NCI-H446 treated with DMSO at 0.1 percent for 48 hours (cell line): ENCODE measurements at places on chromosomes 6 and 20.

- no peak for DNase-seq
Measured at GRCh38 chr20:63746751-63747315, 7.3 kb downstream of the SLC2A4RG start.

DNA sequence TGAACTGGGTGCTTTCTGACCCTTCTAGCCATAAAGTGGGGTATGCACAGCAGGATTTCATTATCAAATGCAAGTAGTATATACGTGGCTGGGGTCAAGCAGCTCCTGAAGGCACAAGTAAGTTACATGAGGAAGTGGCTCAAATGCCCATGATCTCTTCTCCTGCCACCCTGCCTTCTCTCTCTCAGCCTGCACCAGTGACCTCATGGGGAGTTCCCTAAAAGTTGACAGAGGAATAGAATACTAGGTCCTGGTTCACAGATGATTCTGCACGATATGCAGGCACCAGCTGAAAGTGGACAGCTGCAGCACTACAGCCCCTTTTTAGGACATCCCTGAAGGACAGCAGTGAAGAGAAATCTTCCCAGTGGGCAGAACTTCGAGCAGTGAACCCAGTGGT is 282.0 kb downstream of the BCKDHB start:
- DNase-seq: no peak

DNA sequence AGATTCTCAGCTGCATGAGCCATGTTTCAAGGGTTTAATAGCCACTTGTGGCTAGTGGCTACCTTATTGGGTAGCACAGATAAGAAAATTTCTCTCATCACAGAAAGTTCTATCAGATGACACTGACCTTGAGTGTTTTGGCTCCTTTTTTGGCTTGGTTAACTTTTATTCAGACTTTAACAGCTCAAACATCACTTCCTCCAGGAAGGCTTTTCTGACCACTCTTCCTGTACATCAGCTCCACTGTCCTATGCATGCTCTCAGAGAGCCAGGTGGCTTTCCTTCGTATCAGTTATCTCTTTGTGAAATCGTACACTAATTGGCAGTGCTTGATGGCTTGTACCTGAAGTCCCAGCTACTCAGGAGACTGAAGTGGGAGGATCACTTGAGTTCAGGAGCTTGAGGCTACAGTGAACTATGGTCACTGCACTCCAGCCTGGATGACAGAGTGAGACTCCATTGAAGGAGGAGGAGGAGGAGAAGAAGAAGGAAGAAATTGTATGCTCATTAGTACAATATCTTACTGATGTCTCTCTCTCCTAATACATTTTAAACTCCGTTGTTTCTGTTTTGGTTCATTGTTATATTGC is 10.7 kb downstream of the MAFB start:
- DNase-seq: no peak

DNA sequence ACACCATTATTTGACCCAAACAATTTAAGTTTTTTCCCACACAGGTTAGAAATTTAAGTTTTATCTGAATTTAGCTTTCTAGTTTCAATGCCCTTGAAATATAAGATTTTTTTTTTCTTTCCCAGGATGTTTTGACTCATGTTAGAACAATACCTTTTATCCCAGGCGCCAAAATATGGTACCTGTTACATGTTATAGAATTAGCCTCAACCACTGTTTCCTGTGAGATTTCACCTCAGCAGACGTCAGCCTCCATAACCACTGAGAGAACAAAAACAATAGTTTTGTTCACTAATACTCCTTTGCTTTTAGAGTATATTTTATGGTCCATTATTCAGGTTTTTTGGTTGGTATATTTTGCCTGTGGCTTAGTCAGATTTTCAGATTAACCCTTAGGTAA is 302.9 kb downstream of the CDKAL1 start:
- DNase-seq: no peak

GRCh38 chr6:11098004-11098403 is 4.4 kb downstream of the SMIM13 start:
- no peak for DNase-seq

- DNase-seq: no peak
Measured at GRCh38 chr20:35283441-35284266, 918 bp downstream of the EIF6 start.

DNA sequence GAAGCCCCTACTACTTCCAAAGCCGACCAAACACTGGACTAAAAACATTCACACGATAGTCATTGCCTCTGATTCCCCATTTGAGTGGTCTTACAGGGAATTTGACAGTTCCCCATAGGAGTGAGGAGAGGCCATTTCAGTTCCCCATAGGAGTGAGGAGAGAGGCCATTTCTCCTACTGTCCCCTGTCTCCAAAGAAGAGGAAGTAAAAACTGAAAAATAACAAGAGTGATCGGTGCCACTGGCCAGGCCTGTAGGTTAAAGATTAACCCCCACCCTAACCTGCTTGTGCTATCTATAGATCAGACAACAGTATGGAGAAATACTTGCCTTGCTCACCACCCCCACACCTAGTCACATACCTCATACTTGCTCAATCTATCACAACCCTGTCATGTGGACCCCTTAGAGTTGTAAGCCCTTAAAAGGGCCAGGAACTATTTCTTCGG is 204.0 kb upstream of the MOCS1 start:
- DNase-seq: no peak

DNA sequence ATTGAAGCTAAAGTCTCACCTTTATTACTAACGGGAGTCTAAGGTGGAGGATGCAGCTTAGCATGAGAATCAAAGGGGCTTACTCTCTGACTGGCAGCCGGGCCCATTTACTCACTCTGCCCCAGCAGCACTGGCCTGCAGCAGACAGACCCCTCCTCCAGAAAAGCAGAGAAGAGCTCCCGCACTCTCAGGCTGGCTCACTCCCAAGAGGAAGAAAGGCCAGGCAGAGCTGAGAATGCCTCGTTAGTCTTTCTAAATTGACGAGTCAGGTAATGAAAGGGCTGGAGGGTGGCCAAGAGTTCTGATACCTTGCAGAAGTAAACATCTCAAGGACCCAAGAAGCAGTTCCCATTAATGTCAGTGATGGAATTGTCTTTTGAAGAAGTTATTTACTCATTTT is 44.5 kb upstream of the IL20RA start:
- no peak for DNase-seq

- no peak for DNase-seq
Measured at GRCh38 chr20:37220731-37221130, 40.9 kb downstream of the GHRH start.

DNA sequence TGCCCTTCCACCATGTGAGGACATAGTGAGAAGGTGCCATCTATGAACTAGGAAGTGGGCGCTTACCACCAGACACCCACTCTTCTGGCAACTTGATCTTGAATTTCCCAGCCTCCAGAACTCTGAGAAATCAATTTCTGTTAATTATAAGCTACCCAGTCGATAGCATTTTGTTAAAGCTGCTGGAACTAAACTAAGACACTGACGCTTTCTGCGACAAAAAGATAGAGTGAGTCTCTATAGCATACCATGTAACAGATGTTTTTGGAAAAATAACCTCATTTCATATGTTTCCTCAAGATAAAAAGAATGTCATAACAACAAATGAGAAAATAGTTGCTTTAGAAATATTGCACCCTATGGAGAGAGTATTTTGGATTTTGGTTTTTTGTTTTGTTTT is 15.4 kb upstream of the SMIM13 start:
- DNase-seq: no peak

GRCh38 chr6:157374889-157375443 is 6.0 kb upstream of the ZDHHC14 start:
- DNase-seq: no peak

GRCh38 chr20:50484271-50484976 is 25.8 kb upstream of the PTPN1 start:
- DNase-seq: no peak

DNA sequence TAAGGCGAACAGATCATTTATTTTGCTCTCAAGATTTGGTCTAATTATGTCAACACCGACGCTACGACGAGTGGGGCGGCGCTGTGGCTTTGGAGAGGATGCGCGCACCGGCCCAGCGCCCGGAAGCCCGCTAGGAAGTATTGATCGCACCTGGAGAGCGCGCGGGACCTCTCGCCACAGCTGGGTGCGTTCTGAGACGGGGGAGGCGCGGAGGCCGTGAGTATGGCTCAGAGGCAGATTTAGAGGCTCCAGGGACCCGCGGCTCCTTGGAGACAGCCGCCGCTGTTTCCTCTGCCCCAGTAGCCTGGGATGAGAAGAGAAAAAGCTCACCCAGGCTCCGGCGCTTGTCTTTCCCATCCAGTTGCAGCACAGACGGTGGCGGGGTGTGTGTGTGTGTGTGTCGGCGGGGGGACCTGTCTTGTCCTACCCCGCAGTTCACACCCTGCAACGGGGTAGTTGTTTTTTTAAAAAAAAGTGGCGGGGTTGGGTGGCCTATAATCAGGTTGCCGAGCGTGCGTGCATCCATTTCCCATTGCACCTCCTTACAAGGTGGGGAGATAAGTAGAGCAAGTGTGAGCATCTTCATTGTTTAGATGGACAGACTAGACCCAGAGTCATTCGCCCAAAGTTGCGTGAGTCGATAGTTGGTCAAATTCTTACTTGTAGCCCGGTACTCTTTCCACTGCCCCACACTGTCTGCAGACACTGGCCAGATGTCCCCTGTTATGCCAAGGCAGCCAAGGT is 11.2 kb downstream of the TFAP2D start:
- DNase-seq: no peak

DNA sequence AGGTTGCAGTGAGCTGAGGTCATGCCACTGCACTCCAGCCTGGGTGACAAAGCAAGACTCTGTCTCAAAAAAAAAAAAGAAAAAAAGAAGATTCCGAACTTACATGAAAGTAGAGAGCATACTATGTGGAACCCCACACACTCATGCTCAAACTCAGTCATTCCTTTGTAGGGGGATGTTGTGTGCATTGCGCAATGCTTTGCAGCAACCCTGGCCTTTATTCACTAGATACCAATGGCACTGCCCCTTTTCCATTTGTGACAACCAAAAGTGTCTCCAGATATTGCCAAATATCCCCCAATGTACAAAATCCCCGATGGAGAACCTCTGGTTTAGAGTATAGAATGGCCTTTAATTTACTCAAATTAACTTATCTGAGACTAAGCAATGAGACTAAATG is 158.6 kb downstream of the GJA1 start:
- DNase-seq: no peak

GRCh38 chr6:82865461-82865860 is 200.2 kb downstream of the UBE3D start:
- no peak for DNase-seq

- no peak for DNase-seq
Measured at GRCh38 chr20:19976595-19977372, 40.4 kb upstream of the NAA20 start.

DNA sequence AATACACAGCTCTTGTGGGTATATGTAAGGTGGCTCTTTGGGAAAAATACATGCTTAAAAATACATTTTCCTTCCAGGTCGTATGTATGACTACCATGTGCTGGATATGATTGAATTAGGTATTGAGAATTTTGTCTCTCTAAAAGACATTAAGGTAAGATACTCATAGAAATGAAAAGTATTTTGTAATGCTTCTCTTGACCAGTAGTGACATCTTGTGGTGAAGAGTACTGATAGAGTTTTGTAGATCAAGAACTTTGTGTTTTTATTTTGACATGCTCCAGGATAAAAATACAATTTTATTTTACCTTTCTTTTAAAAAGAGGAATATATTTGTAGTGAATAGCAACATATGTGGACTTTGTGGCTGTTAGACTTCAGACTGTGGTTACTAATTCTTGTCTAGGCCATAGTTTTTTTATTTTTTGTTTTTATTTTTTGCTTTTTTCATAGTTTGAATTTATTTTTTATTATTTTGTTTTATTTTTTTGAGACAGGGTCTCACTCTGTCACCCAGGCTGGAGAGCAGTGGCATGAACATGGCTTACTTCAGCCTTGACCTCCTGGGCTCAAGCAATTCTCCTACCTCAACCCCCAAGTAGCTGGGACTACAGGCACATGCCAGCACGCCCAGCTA is 17.9 kb downstream of the RPF2 start:
- no peak for DNase-seq

GRCh38 chr6:112618849-112619248 is 271.7 kb downstream of the RFPL4B start:
- no peak for DNase-seq

GRCh38 chr6:136438441-136438840 is 111.8 kb downstream of the MAP7 start:
- no peak for DNase-seq

DNA sequence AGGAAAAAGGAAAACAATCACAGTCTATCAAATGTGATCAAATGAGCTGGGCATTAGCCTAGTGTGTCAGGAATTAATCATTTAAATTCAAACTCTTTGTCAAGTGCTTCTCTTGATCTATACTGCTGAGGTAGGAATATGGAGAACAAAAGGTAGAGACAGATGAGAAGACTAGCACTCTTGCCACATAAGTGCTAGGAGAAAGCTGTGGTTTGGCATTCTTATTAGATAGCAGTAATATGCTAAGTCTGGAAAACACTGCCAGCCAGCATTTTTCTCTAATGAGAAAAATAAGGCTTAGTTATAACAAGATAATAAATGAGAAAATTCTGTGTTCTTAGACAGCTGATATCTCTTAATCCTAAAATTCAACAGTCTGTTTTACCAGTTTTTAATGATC is 38.9 kb downstream of the ORC3 start:
- no peak for DNase-seq

- no peak for DNase-seq
Measured at GRCh38 chr6:32212076-32212760, 11.6 kb downstream of the NOTCH4 start.

DNA sequence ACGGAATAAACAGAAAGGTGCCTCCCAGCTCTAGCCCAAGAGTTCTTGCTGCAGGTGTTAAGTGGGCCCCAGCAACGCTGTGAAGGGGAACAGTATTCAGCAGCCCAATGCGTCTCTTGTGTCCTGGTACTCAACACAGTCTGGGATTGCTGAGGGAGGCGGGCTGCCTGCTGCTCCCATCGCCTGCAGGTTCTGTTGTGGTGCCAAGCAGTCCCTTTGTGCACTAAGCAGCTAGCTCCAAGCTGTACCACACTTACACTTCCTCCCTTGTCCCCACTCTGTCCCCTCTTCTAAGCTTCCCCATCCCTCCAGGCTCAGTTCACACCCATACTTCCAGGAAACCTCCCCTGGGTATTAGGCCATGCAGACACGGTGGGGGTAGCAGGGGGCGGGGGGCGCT is 92.7 kb downstream of the AGPAT4 start:
- no peak for DNase-seq

- no peak for DNase-seq
Measured at GRCh38 chr6:2072453-2072852, 173.0 kb downstream of the GMDS start.

GRCh38 chr6:154134471-154135147 is 95.6 kb downstream of the OPRM1 start:
- no peak for DNase-seq

GRCh38 chr6:55643861-55644260 is 64.9 kb upstream of the HMGCLL1 start:
- no peak for DNase-seq

- no peak for DNase-seq
Measured at GRCh38 chr20:60071965-60072364, 113.7 kb downstream of the CDH26 start.

- no peak for DNase-seq
Measured at GRCh38 chr6:8065519-8065911, 1.3 kb upstream of the BLOC1S5 start.

DNA sequence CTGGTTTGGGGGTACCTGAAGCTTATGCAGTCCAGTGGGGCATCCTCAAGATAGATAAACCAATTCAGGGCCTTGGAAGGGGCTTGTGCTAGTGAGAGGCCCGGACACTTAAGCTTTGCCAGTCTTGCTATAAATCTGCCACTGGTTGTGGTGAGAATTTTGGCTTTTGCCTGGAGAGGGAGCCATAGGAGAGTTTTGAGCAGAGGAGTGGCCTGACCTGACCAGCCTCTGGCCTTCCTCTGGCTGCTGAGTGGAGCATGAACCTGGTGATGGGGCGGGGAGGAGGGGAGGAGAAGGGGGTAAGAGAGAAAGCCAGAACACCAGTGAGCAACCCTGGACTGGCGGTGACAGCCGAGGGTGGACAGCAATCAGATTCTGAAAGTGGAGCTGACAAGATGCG is 7.1 kb downstream of the TMEM74B start:
- DNase-seq: no peak
